ENCODE measurements at places on chromosomes 6 and 20.
A peak's percentile ranks its signal among the peaks of the same experiment; 100 is the strongest.

DNA sequence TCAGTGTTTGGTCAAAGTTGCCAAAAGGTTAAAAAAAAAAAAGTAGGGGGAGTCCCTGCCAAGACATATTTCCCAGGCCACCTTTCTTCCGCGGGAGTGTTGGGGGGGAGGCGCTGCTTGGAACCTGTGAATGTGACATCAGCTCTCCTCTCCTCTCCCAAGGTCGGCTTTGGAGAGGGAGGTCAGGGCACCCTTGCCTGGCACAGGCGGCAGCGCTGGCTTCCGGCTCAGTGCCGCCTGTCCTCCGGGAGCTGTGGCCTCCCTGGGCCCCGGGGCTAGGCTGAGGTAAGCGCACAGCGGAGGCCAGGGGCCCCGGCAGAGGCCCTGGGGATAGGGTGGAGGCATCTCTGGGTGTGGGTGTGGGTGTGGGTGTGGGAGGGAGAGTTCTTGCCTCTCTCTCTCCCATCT, 1.9 kb upstream of the EDN1 start:
- no peak for DNase-seq

GRCh38 chr6:56573624-56574023, 69.1 kb downstream of the DST start:
- no peak for DNase-seq

- DNase-seq = no peak
Measured at GRCh38 chr6:15252195-15252594, 6.3 kb downstream of the JARID2 start.

GRCh38 chr20:19670829-19671228, 87.2 kb upstream of the RIN2 start:
- DNase-seq = no peak

GRCh38 chr6:2432292-2432691, 186.9 kb upstream of the GMDS start:
- DNase-seq = no peak

- DNase-seq = no peak
Measured at GRCh38 chr6:127219869-127220268, 46.8 kb upstream of the RNF146 start.

GRCh38 chr20:9615766-9616454, 101.5 kb downstream of the LAMP5 start:
- peak; percentile 25 for DNase-seq

DNA sequence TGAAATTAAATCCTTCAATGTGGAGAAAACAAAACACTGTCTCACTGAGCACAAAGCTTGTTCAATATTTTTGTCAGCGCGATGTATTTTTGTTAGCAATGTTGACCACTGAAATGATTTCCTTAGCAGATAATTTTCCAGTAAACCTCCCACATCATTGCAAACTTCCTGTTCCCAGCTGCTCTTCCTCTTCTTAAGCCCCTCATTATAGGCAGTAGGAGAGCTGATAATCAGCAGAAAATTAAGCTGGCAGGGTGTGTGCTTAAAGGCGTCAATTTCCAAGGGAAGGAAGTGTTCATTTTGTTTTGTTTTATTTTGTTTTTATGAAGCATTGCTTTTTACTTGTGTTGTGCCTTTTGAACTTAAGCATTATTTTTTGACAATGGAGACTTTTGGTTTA, 29.1 kb upstream of the TMEM14A start:
- peak; percentile 25 for DNase-seq

- peak; percentile 73 for DNase-seq
Measured at GRCh38 chr6:27668442-27669294, 195.8 kb upstream of the ZNF184 start.

DNA sequence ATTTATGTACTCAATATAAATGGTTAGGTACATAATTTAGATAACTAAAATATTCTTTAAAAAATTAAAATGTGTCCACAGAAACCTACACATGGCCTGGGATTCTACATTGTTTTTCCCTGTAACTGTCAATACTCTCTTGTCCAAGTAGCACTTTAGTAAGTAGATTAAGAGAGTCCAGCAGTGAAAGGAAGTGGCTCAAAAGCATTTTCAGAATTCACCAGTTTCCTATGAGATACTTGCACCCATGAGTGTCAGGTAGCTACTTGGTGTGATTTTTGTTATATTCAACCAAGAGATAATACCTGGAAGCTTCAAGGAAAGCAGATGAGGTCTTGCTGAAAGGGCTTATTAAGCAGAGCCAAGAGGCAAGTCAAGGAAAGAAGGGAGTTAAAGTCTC, 126.3 kb downstream of the FYN start:
- DNase-seq = no peak

DNA sequence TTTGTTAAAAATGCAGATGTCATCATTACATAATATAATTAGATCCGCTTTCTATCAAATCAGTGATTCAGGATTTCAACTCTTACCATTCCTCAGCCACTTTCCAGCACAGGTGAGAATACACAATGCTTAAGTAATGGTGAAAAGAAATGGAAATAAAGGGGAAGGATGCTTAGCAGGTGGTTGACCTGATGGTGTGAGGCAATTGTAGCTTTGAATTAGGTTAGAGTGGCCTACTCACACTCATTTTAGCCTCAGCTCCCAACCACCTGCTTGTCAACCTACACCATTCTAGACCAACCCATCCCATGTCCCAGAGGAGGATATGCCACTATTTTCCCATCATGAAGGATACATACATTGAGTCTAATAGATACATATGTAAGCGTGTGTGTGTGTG, 138.1 kb downstream of the DNAH8 start:
- no peak for DNase-seq

- no peak for DNase-seq
Measured at GRCh38 chr6:166541876-166542579, 44.5 kb downstream of the RAMACL start.

DNA sequence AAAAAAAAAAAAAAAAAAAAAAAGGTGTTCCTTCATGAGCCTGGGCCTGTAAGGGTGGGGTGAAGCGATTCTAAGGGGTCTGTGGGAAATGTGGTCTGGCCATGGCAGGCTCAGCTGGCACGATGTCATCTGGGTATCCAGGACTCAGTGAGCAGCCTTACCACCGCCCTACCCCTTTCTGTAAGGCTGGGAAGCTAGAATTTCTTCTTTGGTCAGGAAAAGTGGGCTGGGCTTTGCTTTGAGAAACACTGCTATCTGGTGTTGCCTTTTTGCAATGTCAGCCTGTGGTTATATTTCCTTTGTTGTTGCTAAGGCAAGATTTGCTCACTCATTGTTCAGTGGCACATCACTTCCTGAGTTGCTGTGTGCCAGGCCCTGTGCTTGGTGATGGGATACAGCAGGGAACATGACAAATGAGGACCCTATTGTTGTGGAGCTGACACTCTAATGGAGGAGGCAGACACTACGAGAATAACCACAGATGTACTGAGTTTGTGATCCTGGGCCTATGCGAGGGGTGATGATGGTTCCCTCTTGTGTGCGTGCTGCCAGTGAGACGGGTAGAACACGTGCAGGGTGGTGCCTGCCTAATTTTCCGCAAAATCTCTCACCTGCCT, 45.9 kb upstream of the ZNFX1 start:
- peak; percentile 94 for DNase-seq

GRCh38 chr20:3203315-3204123, 963 bp downstream of the DDRGK1 start:
- peak; percentile 37 for DNase-seq

DNA sequence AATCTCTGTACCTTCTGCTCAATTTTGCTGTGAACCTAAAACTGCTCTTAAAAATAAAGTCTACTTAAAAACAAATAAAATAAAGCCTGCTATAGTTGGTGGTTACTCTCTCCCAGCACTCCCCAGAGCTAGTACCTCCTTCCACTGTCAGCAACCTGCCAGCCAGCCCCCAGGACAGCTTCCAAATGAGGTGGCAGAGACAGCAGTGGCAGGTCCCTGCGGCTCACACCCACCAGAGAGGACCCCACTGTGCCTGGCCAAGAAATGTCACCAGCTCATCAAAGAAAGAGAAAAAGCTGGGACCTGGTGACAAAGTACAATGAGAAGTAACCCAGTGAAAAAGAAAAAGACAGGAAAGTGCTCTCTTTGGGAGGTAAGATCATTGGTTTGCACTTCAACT, 15.2 kb downstream of the APMAP start:
- no peak for DNase-seq

DNA sequence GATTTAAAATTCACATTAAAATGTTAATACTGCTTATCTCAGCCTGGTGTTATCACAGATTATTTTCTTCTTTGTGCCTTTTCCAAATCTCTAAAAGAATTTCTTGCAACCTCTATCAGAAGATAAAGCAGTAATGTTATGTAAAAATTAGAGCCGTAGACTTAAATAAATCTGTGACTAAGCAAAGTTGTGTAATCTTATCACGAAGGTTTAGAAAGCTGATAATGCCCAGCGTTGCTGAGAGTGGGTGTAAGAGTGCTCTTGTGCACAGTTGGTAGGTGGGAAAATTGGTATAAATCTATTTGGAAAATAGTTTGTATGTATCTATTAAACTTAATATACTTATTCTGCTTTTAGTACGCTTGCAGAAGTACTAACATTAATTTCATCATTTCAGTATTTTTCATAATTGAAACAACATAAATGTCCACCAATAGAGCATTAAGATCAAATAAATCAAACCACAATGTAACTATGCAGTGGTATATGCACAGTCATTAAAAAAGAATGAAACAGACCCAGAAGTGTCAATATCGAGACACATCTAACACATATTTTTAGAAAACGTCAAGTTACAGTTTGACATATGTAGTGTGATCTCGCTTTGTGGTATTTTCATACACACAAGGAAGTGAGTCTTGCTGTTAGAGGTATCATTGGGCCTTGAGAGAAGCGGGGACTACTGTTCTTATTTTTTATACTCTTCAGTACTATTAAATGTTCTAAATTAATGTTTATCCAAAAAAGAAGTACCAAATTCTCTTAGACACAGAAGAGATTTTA, 54.4 kb upstream of the PBOV1 start:
- DNase-seq = no peak

- no peak for DNase-seq
Measured at GRCh38 chr6:73139681-73140383, 85.5 kb downstream of the KHDC1L start.

DNA sequence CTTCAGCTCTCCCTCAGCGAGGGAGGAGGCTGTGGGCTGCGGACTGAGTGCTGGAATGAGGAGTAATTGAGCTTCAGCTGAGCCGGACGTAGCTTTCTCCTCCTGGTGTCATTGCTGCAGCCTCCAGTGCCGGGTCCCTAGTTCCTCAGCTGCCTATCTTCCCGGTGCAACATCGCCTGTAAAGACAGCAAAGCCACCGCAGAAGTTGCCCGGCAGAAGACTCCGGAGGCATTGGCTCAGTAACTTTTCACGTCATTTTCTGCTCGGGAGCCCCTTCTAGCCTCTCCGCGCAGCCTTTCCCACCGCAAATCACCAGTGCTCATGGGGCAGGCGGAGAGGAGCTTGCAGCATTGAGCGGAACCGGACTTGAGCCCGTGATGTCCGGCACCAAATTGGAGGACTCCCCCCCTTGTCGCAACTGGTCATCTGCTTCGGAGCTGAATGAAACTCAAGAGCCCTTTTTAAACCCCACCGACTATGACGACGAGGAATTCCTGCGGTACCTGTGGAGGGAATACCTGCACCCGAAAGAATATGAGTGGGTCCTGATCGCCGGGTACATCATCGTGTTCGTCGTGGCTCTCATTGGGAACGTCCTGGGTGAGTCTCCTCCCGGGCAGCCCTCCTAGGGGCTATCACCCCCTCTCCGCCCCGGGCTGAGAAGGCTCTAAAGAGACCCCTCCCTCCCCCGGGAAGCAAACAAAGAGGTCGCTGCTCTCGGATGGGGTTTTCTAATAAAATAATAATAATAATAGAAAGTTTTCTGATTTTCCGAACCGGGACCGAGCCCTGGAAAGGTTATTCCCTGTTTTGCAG, at the start of gene HCRTR2:
Gene HCRTR2, plus strand, starts transcription at position 305 of the 816 bp plus-strand sequence. Its CDS starts 73 bp downstream, at position 378.
- DNase-seq = no peak

GRCh38 chr6:163585932-163586437, 171.5 kb downstream of the QKI start:
- no peak for DNase-seq

DNA sequence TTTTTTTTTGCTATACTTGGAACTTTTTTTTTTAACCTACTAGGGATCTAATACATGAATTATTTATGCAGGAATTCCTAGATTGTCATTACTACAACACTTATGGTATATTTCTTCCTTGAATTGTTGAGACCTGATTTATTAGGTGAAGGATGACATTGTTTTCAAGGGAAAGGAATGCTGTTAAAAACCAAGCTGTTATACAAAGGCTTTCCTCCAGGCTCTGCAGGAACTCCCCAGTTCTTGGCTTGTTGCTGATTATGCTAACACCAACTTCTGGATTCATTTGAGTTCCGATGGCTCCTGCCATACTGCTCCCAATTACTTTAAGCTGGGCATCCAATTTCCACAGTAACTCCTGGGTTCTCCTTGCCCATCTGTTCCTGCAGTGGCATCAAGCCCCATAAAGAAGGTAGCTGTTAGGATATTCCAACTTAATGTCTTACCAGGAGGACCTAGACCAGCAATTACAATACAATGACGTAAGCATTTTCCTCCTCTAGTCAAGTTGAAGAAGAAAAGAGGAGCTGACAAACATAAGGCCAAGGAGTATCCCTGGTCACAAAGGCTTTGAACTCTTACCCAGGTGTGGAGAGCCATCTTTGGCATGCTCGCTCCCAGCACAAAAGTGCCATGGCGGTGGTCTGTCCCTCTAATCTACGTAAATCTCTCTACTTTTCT, 215.9 kb upstream of the AGPAT4 start:
- no peak for DNase-seq

GRCh38 chr20:33407251-33407650, 5.9 kb upstream of the CDK5RAP1 start:
- peak; percentile 20 for DNase-seq

DNA sequence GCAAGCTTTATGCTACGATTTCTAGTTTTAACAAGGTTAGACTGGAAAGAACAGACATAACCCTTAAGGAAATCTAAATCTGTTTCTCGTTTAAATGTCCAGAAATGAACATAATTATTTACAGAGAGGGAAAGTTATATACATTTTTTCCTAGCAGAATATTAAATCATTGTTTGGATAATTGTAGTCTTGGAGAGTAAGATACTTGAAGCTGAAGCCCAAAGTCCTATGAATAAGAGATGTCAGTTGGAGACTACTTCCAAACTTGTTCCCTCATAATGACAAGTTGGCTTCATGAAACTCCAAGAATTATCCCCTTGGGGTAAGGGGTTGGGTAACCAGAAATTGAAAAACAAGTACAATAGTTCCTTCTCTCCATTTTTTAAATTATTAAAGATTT, 911.1 kb upstream of the MAN1A1 start:
- DNase-seq = no peak
